ENCODE measurements at places on chromosomes 12 and 14.

- DNase-seq: no peak
These were observed 9.7 kb downstream of the RHOF start for GRCh38 chr12:121783766-121784165.

DNA sequence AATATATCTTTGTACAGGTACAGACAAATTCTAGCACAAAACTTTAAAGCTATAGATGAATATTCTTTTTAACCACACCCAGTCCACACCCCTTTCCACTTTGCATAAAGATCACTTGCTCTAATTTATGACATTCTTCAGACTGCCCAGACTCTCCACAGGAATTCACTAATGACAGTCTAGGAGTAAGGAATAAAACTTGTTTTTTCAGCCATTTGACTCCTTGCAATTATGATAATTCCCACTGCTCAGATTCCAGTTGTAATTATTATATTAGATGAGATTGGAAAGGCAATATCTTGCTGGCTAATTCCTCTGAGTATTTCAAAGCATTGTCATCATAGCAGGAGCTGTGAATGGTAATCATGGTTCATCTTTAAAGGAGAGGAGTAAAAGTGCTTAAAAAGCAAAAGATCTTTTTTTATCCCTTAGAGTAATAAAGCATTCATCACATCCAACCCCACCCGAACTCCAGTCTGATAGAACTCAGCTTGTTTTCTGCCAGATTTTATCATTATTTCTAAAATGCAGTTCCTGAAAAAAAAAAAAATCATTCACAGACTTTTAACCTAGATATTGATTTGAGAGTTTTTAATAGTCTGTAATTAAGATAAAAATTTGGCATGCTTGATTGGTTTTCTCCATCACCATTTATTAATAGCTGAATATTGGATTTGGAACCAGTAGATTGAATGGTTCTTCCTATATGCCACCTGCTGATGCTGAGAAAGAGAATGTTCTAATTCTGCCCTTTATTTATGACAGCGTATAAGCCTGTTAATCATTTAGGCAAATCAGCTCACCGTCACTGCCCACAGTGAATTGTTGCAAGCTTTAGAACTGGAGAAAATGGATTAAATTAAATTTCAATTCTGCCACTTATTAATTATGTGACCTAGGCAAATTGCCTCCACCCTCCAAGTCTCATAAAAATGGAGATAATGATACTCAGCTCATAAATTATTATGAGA, 93.9 kb upstream of the RASSF8 start:
- DNase-seq: no peak

GRCh38 chr14:52051871-52052270, 17.0 kb downstream of the NID2 start:
- DNase-seq: no peak

DNA sequence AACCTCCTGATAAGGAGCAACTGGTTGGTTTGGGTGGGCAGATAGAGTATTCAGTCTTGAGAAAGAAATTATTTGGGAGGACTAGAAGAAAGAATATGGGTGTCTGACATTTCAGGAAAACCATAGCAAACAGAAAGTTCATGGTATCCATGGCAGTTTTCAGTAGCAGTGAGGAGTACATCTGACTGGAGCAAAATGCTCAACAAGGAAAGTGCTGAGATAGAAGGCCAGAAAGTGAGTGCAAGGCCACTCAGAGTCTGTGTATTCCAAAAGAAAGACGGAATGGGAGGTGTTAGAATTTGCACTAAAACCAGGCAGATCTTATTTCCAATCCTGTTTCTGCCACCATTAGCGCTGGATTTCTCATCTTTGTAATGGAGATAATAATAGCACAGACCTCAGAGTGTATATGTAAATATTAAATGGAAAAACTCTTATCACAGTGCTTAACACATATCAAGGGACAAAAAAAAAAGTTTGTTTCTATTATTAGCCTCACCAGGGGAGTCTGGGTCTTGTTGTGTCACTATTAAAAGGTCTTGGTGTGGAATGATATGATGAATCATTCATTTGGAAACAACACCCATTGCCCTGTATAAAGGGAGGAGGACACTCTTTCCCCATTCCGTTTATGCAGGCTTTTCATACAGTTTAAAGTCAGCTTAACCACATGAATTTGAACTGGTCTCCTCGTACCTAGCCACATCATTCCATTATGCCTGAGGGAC, 349.8 kb downstream of the IPO8 start:
- DNase-seq: no peak

GRCh38 chr14:69354383-69355153, 43.5 kb downstream of the ERH start:
- DNase-seq: peak; percentile 8

GRCh38 chr12:92695056-92695455, 7.7 kb upstream of the PLEKHG7 start:
- no peak for DNase-seq

DNA sequence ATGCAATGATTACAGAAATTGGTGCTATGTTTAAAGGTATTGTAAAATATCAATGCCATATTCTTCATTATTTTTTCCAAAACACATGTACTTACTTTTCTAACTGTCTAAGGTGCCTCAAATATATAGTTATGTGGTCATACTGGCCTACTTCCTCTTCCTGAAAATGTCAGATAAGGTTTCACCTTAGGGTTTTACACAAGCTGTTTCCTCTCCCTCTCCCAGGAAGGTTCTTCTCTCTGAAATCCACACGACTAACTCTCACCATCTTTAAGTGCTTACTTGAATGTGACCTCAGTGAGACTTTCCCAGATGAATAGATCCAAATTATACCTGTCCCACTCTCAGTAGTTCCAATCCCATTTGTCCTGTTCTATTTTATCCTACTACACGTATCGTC, 11.6 kb upstream of the CLEC4D start:
- no peak for DNase-seq

GRCh38 chr12:121452340-121452984, 52.5 kb downstream of the RNF34 start:
- no peak for DNase-seq

- DNase-seq: no peak
These were observed 290.6 kb upstream of the OR4E1 start for GRCh38 chr14:21964180-21964579.

DNA sequence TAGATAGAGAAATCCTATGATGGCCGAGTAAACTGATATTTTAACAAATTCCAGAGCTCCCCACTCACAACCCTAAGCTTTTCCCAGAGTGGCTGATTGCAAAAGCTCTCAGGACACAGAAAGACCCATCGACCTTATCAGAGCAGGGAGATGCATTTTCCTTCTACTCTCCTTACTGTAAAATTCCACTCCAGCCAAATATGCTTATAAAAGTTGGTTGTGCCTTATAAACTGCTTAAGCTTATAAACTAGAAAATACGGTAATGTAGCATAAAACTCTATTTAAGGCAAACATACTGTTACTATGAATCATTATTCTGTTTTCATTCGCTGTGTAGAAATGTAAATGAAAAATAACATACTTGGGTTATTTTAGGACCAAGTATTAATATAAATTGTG, 41.6 kb upstream of the TRHDE start:
- DNase-seq: no peak

- DNase-seq: no peak
These were observed 18.1 kb upstream of the WDR89 start for GRCh38 chr14:63659726-63660125.

GRCh38 chr14:71202881-71203280, 295.6 kb downstream of the PCNX1 start:
- no peak for DNase-seq

GRCh38 chr12:53061404-53062010, 11.6 kb downstream of the TNS2 start:
- DNase-seq: no peak

- DNase-seq: no peak
These were observed 9.0 kb downstream of the TGM1 start for GRCh38 chr14:24253936-24254335.

- no peak for DNase-seq
These were observed 106.6 kb downstream of the BRMS1L start for GRCh38 chr14:35932659-35933159.

All from stimulated activated CD8-positive, alpha-beta memory T cell treated with anti-CD3 and anti-CD28 coated beads, Interleukin-12 subunit alpha, Interleukin-12 subunit beta, amount 100 ng/mL, for 4 hours (primary cell).